ENCODE measurements at places on chromosomes 5 and 9.

DNA sequence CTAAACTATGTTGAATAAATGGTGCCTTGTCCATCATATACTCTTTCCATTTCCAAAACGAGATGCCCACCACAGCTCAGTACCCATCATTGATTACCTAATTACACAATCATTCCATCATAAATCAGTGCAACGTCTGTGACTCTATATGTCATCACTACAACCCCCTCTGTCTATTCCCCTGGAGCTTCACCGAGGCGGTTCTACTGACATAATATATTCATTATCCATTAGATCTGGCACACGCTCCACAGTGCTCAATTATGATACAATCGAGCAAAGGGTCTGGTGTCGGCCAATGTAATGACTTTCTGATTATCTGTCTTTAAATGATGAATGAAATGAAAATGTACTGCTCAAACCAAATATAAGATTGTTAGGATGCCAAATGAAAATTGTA is 1737.7 kb upstream of the WWC1 start:
- DNase-seq, result no peak

- no peak for DNase-seq
These were observed 17.0 kb upstream of the MXD3 start for GRCh38 chr5:177328545-177329231.

- DNase-seq, result no peak
These were observed 186.2 kb downstream of the PLK2 start for GRCh38 chr5:58273711-58274110.

DNA sequence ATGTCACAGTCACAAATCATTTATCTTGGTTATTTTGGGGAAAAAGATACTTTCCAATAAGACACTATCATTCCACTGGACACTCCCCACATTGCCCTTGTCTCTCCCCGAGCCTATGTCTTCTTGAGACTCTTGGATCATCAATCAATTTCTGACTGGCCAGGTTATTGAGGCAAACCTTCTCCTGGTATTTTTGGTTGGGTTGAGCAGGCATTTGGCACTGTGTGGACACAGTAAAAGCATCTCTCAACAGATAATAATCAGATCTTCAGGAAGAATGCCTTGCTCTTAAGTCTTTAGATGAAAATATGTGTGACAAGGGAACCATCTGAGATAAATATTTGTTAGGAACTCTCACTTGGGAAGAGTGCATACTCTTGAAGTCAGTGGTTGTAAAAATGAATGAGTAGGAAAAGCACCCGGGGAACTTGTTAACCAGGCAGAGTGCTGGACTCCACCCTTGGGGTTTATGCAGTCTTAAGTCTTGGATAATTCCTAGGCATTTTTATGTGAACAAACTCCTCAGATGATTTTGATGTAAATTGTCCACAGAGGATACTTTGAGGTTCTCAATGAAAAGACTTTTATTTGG is 223.8 kb upstream of the CLINT1 start:
- DNase-seq, result no peak

DNA sequence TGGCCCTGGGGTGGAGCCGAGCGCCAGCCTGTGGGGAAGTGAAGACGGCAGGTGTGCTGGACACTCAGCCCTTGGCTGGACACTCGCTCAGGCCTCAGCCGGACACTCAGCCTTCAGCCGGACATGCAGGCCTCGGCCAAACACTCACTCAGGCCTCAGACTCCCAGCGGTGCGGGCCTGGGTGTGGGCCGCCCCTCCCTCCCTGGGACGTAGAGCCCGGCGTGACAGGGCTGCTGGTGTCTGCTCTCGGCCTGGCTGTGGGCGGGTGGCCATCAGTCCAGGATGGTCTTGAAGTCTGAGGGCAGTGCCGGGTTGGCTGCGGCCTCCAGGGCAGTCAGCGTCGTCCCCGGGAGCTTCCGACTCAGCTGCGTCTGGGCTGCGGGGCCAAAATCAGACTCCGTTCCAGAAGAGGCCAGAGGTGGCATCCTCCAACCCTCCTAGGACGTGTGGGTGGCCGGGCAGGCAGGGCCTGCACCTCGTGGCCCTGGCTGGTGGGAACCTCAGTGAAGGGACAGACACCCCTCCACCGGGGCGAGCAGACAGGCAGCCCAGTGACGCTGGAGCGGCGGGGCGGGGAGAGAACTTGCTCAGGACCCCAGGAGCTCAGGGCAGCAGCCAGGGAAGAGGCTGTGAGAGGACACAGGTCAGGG is 28.4 kb downstream of the SLC6A18 start:
- DNase-seq, result no peak

- no peak for DNase-seq
These were observed 122.6 kb upstream of the SLC25A48 start for GRCh38 chr5:135711911-135712310.

All from activated CD4-positive, alpha-beta T cell treated with anti-CD3 and anti-CD28 coated beads for 36 hours (primary cell).